ENCODE measurements at places on chromosomes 6 and 20. TPM values are rescaled to one million over a fixed set of nuclear protein-coding genes. Genes with fewer than 3 reads are reported as not detected.

IGF2R gene
- total RNA-seq, result 132 TPM

JARID2 gene
- 7.7 TPM for total RNA-seq

FOXQ1 gene
- total RNA-seq, result 12.8 TPM

- H3K27ac ChIP-seq, result no peak overlapping the region
- H3K36me3 ChIP-seq, result no peaks in the 10 kb centered on the region
- no peak for DNase-seq
These were observed 119.4 kb downstream of the SYNDIG1 start for GRCh38 chr20:24588725-24589340.

- H3K4me3 ChIP-seq, result no peak overlapping the region
- no peaks in the 10 kb centered on the region for H3K27me3 ChIP-seq
- no peaks in the 10 kb centered on the region for H3K4me1 ChIP-seq
- no peak overlapping the region for H3K27ac ChIP-seq
- no peak for DNase-seq
These were observed 199.0 kb downstream of the SOD2 start for GRCh38 chr6:159493898-159494585.

- no peaks in the 10 kb centered on the region for H3K36me3 ChIP-seq
- DNase-seq, result peak; percentile 7
- no peak overlapping the region for H3K4me3 ChIP-seq
- peak overlapping the region; percentile 23 for H3K27ac ChIP-seq
These were observed 11.2 kb upstream of the CDK19 start for GRCh38 chr6:110826236-110827129.

CCDC170 gene
- 1.2 TPM for total RNA-seq

- no peak for DNase-seq
- H3K4me1 ChIP-seq, result no peaks in the 10 kb centered on the region
- H3K27me3 ChIP-seq, result no peaks in the 10 kb centered on the region
- H3K27ac ChIP-seq, result no peak overlapping the region
- H3K36me3 ChIP-seq, result no peaks in the 10 kb centered on the region
- no peak overlapping the region for H3K4me3 ChIP-seq
These were observed 64.8 kb downstream of the AIG1 start for GRCh38 chr6:143125455-143125854.

MDFI gene
- 106 TPM for total RNA-seq

GRCh38 chr6:11791354-11792107, 12.9 kb upstream of the ADTRP start:
- H3K27ac ChIP-seq, result no peak overlapping the region
- H3K27me3 ChIP-seq, result no peaks in the 10 kb centered on the region
- DNase-seq, result no peak

GRCh38 chr6:137495703-137496336, 1.6 kb upstream of the OLIG3 start:
- peaks cover 100% of the 10 kb centered on the region for H3K27me3 ChIP-seq
- no peak overlapping the region for H3K27ac ChIP-seq
- DNase-seq, result no peak
- H3K36me3 ChIP-seq, result no peaks in the 10 kb centered on the region
